Esophagus mucosa (tissue), 1 donor: ENCODE measurements at places on chromosomes 7 and 10.

DNA sequence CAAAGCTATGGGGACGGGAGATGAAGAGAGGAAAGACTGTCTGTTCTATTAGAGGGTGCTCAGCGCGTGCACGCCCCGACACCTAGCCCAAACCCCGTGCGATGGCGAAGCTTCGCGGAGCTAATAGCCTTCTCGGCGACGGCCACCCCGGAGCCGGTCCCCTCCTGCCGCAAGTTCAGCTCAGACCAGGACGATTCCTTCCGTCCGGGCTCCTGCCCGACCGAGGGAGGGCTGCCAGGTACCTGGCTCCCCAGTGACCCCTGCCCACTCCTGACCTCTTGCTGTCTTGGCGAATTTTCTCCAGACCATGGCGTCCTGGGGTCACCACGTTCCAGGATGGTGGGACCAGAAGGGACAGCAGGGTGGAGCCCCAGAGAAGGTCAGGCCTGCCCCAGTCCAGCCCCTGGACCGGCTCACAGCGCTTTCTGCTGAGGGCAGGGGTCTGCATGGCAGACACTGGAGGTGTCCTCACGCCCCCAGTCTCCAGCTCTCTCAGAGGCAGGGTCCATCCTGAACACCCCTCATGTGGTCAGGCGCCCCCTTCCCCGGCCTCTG lies 36.7 kb downstream of the UNCX start:
- no peak for ATAC-seq

DNA sequence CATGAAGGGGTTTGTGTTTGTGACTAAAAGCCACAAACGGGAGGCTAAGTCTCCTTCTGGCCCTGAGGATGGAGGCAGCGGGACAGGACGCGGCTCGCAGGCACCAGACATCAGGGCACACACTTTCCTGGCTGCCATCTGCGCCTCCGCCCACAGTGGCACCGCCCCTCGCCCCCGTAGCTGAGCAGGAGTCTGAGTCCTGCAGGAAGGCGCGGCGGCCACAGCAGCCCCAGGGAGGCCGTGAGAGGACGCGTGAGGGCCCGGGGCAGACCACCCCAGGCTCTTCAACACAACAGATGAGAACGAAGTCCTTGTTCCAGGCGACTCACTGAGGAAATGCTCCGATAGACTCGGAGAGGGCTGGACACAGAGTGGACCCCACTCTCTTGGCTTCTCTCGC lies 6.6 kb downstream of the ADGRA1 start:
- ATAC-seq, result no peak

DNA sequence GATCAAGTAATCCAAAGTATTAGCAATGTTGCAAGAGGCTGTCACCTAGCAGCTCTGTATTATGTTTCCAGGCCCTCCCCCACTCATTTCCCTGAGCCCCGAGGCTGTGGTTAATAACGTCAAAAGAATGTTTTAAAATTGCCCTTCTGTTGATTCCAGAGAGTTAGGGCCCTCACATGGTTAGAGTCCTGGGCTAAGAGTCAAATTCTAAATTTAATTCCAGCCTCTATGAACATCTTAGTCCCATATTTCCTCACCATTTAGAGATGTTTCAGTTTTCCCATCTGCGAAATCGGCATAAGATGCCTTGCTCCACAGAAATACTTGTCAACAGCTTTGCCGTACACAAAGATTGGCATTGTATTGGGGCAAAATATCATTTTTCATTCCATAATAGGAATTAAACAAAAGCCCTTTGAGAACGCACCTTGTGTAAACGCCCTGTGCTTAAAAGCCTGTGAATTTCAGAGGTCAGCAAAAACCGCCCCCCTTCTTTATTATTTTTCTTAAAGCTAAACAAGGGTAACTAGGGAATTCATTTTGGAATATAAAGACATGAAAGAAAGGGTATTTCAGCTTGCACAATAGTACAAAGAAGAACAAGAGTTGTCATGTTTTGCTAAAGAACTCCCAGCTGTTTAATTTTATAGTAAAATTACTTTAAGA lies 135.8 kb downstream of the ARID5B start:
- ATAC-seq, result peak; percentile 30

DNA sequence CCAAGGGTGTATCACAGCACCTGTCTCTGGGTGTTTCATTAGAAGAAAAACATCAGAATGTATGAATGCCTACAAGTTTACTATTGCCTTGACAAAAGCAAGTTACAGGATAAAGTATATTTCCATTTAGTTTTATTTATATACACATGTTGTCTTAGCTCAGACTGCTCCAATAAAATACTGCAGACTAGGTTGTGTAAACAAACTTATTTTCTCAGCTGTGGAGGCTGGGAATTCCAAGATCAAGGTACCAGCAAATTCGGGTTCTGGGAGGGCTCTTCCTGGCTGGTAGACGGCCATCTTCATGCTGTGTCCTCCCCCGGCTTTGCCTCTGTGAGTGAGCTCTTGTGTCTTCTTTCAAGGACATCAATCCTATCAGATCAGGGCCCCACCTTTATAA lies 77.1 kb upstream of the UNC5B start:
- ATAC-seq, result no peak

DNA sequence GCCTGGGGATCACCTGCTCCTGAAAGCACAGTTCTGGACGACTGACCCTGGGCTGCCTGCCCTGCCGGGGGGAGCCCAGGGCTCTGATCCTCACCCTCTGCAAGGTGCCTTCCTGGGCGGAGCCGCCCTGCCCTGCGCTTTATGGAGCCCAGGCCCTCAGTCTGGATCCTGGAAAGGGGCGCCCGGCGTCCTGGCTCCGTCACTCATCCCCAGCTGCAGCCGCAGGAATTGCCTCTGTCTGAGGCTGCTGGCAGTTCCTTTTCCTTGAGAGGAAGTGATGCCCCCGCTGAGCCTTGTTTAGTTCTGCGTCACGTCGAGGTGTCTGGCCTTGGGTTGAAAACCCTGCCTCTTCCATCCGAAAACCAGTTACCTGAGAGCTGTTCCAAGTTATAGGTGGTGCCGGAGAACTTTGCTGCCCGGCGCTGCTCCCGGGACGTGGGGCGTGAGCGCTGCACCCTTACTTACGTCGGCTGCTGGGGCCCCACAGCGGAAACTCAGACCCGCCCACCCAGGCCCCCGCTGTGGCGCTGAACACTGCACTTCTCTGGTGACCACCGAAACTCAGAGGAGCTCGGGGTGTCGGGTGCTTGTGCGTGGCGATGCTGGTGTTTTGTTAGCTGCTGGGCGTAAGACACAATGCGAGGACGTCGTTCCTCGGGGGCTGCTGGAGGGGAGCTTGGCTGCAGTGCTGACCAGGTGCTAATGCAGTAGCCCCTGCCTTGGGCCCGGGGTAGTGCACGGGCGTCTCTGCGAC lies 5.4 kb downstream of the MAFK start:
- ATAC-seq, result no peak

DNA sequence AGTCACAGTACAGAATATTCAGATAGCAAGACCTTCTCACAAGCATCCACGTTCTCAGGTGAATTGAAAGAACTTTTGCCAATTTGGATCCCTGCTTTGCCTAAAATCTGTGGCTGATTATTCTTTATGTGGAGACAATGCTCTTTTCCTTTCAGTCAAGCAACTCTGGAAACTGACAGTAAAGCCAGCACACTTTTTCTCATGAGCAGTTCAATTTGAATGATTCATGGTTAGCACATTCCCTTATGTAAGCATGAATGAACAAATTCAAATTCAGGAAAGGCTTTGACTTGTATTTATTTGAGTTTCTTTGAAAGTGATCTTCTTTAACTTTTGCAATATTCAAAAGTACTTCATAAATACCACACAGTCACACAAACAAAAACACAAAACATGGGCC lies 57.6 kb downstream of the MEOX2 start:
- ATAC-seq, result no peak

DNA sequence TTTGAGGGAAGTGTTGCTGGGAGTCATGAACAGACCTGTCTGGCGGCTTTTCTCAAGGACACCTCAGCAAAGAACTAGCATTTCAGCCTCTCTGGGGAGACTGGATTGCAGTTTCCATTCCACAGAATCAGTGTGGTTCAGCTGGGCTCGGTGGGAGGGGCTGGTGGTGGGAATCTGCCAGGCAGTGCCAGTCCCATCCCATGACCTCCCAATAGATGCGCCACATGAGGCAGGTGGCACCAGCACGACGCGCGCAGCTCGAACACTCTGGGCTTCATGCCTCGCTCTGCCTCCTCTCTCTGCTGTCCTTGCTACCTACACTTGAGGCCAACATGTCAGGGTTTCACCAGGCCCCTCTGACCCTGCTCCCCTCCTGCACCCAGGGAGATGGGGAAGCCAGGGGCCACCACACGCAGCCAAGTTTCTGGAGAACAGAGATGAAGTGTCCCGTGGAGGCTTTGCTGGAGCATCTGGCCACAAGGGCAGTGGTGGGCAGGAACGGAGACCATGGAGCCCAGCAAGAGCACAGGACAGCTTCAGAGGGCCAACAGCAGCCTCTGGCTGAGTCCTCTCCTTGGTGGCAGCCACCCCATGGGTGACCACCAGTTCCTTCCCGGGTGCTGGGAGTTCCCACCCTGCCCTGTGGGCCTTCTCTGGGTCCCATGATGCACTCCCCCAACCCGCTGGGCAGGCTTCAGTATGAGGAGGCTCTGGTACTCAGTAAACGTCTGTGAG lies 2.3 kb downstream of the NACAD start:
- no peak for ATAC-seq

- ATAC-seq, result no peak
Observed at GRCh38 chr7:14195871-14196270, 206.4 kb upstream of the ETV1 start.
